ENCODE measurements at places on chromosomes 3 and 15. TPM values are rescaled to one million over a fixed set of nuclear protein-coding genes. Genes with fewer than 3 reads are reported as not detected.
A peak's percentile ranks its signal among the peaks of the same experiment; 100 is the strongest.

GRCh38 chr15:77616072-77616471 lies 16.6 kb downstream of the LINGO1 start:
- no peak for DNase-seq

DNA sequence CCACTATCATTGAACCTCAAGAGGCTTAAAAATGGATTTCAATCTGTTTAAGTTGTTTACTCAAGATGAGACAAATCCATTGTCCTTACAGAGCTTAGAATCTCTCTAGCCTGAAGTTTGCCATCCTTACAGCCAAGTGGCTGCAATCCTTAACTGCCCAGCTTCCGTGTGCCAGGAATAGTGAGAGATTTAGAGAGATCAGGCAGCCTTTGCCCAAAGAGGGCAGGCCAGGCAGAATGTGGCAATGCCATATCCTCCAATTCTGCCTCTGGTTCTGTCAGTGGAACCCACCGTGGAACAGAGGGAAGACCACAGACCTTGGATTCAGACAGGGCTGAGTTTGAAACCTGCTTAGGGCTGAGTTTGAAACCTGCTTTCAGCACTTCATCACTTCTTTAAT lies 374.3 kb downstream of the VPS13C start:
- no peak for DNase-seq

DNA sequence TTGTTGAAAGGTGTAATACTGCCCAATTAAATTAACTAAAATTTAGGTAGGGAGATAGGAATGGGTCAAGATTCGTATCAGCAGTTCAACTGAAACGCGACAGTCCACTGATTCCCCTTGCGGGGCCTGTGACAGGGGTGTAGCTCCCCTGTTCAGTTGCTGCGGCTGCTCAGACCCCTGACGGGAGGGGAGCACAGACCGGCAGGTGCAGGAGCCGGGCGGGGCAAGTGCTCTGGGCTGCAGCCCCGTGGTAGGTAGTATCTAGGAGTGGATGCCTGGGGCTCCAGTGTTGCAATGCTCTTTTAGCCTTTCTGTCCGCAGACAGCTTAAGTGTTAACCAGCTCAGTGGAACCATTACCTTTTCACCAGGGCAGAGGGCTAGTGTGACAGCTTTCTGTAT lies 164.9 kb downstream of the ROBO2 start:
- DNase-seq: no peak

- DNase-seq: no peak
Observed at GRCh38 chr3:157040456-157040855, 119.5 kb downstream of the CCNL1 start.

The TM6SF1 gene
- not detected for total RNA-seq

DNA sequence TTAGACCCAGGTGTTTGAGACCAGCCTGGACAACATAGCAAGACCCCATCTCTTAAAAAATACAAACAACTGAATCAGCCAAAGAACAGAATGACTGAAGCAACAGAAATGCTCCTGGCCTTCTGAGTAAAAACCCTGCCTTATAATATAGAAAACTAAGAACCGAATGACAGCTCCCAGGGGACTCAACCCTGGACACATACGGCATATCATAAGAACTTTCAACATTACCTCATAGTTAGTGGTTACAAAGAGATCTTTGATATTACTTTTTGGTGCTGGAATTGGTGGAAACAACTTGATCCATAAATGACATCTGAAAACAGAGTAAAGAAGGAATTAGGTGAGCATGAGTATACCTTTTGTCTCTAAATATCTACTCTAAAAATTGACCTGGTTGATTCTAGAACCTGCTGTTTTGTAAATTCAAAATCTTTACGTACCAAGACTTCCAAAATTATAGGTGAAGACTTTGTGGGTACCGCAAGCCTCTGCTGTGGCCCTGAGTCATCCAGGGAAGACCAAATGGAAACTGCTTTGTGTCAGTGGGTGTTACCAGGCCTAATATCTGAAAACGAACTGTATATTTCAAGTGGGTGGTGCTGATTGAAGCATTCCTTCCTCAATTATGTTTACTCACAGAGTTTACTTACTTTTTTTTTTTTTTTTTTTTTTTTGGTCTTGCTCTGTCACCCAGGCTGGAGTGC lies 35.5 kb downstream of the IL5RA start:
- no peak for DNase-seq

The TKT gene
- total RNA-seq: 346 TPM

DNA sequence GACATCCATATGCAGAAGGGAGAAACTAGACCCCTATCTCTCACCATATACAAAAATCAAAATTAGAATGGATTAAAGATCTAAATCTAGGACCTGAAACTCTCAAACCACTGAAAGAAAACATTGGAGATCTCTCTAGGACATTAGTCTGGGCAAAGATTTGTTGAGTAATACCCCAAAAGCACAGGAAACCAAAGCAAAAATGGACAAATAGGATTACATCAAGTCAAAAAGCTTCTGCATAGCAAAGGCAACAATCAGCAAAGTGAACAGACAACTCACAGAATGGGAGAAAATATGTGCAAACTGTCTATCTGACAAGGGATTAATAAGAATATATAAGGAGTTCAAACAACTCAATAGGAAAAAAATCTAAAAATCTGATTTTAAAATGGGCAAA lies 54.8 kb downstream of the MYO9A start:
- no peak for DNase-seq

The C3orf85 gene
- total RNA-seq: not detected

- DNase-seq: no peak
Observed at GRCh38 chr3:63967675-63968611, 55.4 kb downstream of the PSMD6 start.

- DNase-seq: no peak
Observed at GRCh38 chr3:183958775-183959174, 58.9 kb downstream of the ABCC5 start.

DNA sequence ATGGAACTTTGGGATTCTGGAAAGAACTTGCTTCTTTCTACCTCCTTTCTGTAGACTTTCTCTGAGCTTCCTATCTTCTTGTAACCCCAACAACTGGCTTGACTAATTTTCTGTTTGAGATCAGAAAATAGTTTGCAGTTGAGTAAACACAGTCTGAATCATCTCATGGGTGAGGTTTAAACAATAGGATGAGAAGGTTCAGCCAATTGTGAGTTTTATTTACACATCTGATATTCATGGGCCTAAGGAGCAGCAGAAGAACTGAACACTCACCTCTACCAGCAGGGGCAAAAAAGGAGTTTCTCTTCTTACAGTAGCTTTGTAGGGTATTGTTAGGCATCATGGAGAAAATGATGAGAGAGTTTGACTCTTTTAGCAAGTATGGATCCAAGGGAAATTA lies 54.2 kb downstream of the DTWD1 start:
- peak; percentile 88 for DNase-seq

The MKRN3 gene
- total RNA-seq: not detected

The SLC9C1 gene
- not detected for total RNA-seq

GRCh38 chr3:53744351-53744750 lies 101.9 kb downstream of the CHDH start:
- no peak for DNase-seq

The PLA2G4D gene
- not detected for total RNA-seq

- no peak for DNase-seq
Observed at GRCh38 chr3:118146658-118147375, 887.8 kb downstream of the IGSF11 start.

DNA sequence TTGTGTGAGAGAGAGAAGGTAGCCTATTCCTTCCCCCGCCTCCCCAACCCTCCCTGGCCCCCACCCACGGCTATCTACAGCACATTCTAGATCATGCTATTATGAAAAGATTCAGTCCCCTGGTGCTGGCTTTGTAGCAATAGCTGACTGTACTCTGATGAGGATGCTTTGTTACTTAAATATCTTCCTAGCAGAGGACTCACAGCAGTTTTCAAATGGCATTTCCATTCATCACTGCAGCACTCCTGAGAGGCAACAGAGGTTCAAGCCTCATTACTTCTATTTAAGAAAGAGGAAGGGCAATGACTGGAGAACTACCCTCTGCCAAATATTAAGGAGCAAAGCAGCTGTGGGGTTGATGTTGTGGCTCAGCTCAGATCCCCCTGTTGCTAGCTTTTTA lies 61.0 kb downstream of the LRRN1 start:
- DNase-seq: no peak

The CCDC50 gene
- 124 TPM for total RNA-seq

GRCh38 chr3:173599673-173600072 lies 202.1 kb downstream of the NLGN1 start:
- DNase-seq: peak; percentile 66

DNA sequence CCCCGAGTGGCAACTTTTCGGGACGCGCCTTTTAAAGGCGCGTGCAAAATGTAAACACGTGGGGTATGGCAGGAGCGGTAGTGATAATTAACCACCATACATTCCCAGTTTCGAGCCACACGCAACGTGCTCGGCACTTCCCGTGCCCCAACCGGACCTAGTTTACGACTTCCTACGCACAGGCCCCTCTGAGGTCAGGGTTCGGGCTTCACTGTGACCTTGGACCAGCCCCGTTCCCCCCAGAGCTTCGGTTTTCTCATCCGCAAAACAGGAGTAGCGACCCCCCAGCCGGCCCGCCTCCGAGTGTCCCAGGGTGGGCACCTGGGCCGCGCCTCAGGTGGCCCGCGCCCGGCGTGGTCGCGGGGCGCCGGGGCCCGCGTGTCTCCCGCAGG lies 451 bp downstream of the CHCHD4 start:
- DNase-seq: no peak

DNA sequence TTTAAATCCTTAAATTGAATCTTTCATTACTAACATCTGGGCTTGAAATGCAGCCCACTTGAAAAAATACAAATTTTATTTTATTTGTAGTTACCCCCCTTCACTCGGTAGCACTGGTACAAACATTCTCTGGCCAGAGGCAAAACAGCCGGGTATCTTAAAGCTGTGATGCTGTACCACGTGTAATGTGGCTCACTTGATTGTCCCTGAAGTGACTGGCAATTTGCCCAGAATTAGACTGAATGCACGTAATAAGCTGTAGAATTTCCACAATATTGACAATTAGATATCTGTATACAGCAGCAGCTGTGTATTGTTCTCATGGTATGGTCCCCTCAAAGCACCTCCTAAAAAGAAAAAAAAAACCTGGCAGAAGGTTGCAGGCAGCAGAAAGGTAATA lies 192.8 kb upstream of the TBC1D5 start:
- DNase-seq: peak; percentile 28

DNA sequence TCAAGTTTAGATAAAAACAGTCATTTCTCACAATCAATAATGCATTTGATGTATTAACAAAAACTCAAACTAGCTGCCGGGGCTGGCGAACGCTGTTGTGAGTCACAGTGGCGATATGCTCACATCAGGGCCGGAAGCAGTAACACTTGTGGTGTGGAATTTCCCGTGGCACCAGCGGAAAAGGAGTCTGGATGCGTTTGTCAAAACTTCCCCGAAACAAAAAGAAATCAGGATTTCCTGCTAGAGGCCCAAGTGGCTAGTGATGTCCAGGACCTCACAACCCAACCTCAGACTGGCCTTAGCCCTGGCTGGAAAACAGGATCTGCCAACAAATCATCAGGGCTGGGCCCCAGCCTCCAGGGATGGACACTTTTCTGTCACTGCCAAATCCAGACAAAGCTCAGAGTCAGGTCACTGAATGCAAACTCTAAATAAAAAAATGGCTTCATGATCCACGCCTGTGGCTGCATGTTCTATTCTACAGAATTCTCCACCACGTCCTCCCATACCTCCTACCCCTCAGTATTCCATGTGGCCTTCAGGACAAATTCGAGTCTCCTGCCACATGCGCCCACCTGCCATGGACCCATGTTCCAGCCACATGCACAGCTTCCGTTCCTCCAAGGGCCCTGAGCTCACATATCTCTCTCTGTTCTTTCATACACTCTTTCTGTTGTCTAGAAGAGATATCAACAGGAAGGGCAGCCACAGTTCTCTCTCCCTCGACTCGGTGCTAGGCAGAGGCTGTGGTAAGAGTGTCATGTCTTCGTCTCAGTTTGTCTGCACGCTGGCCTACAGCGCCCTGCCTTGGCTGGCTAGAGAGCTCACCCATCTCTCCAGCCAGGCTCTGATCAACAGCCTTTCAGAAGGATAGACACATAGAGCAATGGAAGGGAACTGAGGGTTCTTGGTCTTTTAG lies 35.4 kb downstream of the EHD4 start:
- no peak for DNase-seq

The SCAMP5 gene
- 6.7 TPM for total RNA-seq

The ZNF662 gene
- total RNA-seq: 0.10 TPM

- DNase-seq: no peak
Observed at GRCh38 chr3:37126856-37127255, 47.5 kb downstream of the LRRFIP2 start.

The EXD1 gene
- not detected for total RNA-seq

DNA sequence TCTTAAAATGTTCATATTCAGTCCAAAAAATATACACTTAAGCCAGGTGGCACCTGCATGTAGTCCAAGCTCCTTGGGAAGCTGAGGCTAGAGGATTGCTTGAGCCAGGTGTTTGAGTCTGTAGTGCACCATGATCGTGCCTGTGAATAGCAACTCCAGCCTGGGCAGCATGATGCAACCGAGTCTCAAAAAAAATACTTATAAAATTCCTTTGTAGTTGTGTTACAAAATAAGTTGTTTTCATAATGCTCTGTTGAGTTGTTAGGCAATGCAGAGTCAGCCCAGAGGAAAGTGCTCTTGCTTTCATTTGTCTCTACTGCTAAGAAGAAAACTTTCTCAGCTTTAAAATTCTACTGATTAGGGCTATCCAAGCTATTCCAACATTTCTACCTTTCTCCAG lies 442.8 kb upstream of the ARRDC4 start:
- no peak for DNase-seq

GRCh38 chr15:68593828-68594532 lies 15.2 kb downstream of the CORO2B start:
- no peak for DNase-seq

- DNase-seq: no peak
Observed at GRCh38 chr3:178967177-178967532, 104.5 kb downstream of the ZMAT3 start.

The ACY1 gene
- total RNA-seq: 45.0 TPM

- no peak for DNase-seq
Observed at GRCh38 chr3:36434687-36435426, 54.6 kb downstream of the STAC start.

GRCh38 chr3:72727172-72727571 lies 121.1 kb downstream of the SHQ1 start:
- no peak for DNase-seq

DNA sequence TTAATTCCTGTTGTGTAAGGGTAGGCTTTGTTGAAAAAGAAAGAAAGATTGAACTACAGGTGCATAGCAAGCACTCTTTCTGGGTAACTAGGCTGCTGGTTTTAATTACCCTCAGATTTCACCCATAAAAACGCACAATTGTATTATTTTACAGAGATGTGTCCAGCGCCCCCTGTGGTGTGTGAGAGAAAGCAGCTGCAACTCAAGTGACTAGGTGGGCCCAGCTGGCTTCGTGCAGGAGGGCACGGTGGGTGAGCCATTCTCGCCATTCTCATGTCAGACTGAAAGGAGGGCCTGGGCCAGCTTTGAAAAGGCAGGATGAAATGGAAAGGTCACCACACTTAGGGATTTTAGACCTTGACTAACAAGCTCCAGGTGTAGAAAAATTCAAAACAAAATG lies 122.6 kb downstream of the LRIG1 start:
- DNase-seq: no peak

Data from HFFc6 (cell line).